ENCODE measurements at places on chromosomes 11 and 22.

DNA sequence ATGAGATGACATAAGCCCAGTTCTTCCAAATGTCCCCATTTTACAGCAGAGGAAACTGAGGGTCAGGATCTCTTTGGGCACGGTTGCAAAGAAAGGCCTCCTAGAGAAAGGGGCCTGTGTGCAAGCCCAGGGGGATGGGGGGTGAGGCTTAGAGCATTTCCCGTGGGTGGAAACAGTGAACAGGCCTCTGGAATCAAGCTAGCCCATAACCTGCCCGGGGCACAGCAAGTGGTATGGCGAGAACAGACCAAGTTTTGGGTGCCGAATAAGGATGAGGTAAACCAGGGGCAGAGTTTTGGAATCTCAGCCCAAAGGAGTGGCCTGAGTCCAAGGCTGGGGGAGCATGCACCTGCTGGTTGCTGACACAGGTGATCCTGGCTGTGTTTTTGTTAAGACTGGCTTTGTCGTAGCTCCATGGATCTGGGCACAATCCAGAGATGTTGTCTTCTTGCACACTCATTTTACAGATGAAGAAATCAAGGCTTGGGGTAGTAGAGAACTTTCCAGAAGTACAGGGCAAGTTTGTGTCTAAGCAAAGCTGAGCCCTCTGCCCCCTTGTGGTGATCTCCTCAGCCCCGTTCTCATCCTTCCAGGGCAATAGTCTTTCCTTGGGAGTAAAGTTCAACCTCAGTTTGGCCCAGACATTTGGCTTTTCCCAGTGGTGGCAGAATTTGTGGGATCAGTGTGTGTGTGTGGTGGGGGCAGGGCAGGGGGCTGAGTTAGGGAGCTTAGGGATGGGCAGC lies 53.5 kb upstream of the MYEOV start:
- DNase-seq, result no peak

GRCh38 chr11:73914284-73914683 lies 36.5 kb upstream of the DNAJB13 start:
- DNase-seq, result no peak

DNA sequence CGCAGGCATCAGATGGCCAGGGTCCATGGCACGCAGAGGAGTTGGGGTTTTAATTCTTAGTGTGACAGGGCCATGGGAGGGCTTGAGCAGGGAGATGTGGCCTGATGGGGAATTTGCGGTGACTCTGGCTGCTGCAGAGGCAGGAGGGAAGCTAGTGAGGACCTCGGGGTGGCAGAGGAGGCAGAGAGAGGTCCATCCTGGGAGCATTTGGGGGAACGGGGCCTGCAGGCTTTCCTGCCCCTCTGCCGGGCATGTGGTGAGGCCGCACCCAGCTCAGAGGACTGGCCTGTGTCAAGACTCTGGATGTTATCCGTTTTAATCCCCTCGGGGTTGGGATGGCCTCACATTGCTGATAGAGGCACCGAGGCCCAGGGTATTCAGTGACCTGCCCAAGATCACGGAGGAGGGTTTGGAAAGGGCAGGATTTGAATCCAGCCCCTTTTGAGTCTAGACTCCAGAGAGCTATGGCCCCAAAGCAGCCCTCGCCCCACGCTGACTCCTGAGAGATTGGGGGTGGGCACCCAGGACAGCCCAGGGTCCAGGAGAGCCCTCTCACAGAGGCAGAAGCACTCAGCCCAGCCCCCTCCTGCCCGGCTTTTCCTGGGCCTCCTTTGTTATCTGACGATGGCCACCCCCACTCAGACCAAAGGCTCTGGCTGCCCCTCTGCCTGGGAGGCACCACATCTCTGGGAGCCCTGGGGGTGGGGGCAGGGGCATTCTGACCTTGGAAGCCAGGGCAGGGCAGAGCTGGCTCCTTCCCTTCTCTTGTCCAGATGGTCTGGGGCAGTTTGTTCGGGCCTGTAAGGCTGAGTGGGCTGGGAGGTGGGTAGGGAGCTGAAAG lies 13.9 kb downstream of the MGAT3 start:
- no peak for DNase-seq

DNA sequence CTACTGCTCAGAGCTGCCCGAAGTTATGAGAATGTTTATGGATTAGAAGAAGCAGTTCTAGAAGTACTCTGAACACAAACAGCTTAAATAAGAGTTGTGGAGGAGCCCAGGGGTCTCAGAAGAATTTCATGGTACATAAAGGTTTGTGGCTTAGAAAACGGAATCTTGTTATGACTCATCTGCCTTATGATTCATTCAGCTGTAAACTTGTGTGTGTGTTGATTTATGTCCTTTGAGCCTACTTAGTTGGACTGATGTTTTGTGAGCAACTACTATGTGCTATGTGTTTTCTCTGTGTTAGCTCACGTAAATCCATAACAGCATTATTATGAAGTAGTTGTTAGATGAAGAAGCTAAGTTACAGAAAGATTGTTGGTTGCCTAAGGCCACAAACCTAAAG lies 203.7 kb downstream of the PGR start:
- DNase-seq, result no peak

GRCh38 chr11:1055990-1056771 lies 18.5 kb upstream of the MUC2 start:
- no peak for DNase-seq

GRCh38 chr11:61120706-61121191 lies 18.5 kb downstream of the CD5 start:
- no peak for DNase-seq

- no peak for DNase-seq
Observed at GRCh38 chr11:18080451-18080850, 25.4 kb downstream of the SAAL1 start.

GRCh38 chr22:27295040-27295439 lies 506.5 kb downstream of the MN1 start:
- DNase-seq, result no peak

GRCh38 chr11:65501472-65502273 lies 2.8 kb downstream of the MALAT1 start:
- no peak for DNase-seq

DNA sequence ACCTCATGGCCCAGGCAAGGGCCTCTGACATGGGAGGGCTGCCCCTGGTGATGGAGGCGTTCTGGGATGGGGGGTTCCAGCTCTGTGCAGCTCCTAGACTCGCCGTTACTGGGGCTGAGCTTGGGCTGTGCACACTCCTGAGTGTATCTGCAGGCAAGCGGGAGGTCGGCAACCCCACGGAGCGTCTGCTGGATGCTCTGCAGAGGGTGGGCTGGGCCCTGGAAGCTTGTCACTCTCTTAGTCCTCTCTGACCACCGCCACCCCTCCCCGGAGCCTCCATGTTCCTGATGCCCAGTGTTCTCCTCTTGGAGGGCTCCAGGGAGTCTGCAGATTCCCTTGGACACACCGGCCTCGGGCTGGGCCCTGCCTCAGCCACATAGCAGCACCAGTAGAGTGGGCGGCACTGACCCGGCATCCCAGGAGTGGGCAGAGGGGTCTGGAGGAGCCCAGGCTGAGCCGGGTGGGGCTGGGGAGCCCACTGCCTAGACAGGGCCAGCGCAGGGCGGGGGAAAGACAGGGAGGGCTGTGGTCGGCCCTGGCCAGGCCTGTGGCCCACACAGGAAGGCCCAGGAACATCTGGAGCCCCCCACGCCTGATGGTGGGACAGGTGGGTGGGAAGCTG lies 20.6 kb upstream of the MUC5B start:
- no peak for DNase-seq

DNA sequence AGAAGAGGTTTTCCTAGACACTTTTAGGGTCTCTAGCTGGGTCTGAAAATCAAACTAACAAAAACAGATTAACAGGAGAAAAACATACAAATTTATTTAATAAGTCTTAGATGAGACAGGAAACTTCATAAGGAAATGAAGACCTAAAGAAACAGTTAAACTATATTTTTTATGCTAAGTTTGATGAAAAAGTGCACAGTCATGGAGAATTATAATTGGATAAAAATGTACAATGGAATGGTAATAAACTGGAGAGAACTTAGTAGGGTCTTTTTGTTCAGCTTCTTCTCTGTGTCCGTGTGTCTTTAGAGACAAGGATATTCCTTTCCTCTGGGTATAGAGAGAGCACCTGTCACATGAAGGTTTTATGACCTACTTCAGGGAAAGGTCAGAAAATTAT lies 323.4 kb downstream of the RAB38 start:
- no peak for DNase-seq

DNA sequence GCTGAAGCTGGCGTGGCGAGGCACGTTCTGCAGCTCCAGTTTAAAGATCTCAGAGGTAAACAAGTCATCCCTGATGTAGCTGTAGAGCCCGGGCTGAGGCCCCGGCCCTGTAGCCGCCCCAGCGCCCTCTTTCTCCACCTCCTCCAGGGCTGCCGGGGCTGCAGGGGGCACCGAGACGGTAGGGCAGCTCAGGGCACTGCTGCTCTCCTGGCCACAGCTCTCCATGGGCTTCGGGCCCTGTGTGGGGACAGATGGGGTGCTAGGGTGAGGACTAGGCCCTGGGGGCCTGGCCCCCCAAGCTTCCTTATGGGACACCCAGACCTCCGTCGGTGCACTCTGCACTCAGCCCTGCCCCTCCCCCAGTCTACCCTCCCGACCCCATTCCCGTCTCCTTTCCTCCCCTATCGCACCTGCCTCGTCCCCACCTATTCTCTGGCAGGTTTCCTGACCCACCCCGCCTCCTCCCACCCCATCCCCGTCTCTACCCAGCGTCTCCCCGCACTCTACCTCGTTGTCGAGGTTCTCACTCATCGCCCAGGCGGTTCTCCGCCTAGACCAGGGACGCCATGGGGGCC lies 559 bp downstream of the RANBP1 start:
- no peak for DNase-seq

GRCh38 chr11:37995886-37996285 lies 1397.8 kb upstream of the RAG2 start:
- no peak for DNase-seq

GRCh38 chr22:26188341-26188740 lies 19.1 kb downstream of the SEZ6L start:
- DNase-seq, result no peak

DNA sequence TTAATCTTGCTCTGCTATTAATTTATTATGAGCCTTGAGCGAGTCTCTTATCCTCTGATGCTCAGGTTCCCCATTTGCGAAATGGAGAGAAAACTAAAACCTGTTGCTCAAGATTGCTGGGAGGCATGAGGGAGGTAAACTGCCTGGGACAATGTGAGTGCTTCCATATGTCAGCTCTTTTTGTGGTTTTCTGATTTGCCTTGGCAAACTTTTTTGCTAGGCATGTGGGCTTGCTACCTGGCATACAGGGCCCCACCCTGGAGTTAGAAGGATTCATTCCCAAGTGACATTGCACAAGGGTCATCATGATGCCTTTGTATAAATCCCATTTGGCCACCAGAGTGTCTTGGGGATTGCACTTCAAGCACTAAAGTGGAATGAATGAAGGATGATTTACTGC lies 22.4 kb downstream of the TSPAN18 start:
- no peak for DNase-seq

DNA sequence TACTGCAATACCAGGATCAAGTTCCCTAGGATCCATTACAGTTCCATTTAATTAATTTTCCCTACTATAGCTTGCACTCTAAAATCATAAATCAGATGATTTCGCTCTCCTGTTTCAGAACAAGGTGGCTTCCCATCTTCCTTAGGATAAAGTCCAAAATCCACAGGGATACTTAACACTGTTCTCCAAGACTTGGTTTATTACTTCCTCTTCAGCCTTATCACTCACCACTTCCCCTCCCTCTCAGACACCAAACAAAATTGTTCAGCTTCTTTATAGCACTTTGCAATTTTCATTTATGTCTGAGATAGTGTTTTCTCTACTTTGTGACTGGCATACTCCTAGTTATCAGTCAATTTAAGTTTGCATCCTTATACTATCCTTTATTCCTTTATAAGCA lies 124.6 kb downstream of the GRIA4 start:
- DNase-seq, result no peak

DNA sequence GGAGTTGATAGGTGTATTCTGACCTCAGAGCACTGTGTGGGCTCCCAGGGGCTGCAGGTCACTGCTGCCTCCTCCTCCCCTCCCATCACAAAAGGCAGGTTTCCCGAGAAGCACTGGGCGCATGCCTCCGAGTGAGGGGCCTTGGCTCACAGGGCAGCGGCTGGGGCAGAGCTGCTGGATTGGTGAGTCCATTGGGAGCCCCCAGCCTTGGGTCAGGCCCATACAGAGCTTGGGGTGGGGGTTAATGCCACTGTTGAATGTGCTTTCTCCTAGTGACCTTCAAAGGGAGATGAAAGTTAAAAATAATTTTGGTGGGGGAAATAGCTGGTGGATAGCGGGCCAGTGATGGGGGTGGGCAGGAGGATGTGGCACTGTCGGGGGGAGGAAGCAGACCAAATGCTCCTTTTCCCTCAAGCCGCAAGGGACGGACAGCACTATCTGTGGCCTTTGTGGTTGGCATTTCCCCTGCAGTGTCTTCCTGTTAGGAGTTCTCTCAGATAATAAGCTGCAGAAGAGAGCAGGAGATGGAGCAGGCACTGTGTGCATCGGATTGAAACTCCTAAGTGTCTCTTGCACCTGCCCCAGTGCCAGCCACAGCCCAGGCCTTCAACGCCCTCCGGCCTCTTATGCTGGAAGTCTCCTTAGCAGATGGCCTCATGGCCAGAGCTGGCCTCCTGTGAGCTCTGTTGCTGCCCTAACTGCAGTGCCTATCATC lies 3.2 kb downstream of the TUBA8 start:
- DNase-seq, result no peak

DNA sequence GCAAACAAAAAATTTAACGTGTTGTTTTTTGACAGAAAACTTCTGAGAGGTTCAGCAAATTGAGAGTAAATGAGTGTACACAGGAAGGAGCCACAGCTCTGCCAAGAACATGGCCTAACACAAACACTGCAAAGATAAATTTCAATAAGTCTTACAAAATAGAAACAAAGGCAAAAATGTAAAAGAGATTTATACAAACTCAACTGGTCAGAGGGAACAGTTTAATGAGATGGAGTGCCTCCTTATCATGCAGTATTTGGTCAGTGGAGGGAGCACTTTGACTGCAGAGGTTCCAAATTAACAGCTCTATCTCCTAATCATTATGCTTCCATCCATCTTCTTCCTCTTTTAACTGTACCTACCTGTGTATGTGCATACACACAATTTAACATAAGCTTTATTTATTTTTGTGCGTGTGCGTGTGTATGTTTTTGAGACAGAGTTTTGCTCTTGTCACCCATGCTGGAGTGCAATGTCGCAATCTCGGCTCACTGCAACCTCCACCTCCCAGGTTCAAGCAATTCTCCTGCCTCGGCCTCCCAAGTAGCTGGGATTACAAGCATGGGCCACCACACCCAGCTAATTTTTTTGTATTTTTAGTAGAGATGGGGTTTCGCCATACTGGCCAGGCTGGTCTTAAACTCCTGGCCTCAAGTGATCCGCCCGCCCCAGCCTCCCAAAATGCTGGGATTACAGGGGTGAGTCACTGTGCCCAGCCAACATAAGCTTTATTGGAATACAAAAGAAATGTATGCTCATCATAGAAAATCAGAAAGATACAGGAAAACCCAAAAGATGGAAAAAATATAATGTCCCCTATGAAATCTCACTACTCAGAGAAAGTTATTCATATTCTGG lies 111.9 kb downstream of the MRTFA start:
- DNase-seq, result no peak

GRCh38 chr11:34250211-34250610 lies 107.6 kb downstream of the ABTB2 start:
- no peak for DNase-seq

GRCh38 chr11:2768471-2769408 lies 68.9 kb upstream of the KCNQ1OT1 start:
- DNase-seq, result peak; percentile 5

Measured in memory B cell (primary cell).